ENCODE measurements at places on chromosomes 3 and 15.

DNA sequence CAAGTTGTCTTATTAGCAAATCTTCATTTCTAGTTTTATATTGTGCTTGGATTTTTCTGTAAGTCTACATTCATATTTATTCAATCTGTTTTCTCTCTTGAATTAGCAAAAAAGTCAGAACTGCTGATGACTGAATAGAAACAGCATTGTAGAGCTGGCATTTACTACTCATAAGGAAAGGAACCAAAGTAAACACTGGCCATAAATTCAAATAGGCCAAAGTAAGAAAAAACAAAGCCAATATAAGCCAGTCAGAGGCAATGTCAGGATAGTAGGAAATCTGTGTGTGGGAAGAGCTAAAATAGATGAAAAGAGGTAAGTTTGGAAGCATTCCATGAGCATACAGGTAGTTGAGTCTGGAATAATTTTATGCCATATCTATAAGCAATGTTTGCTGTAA, 307.2 kb upstream of the SLITRK3 start:
- DNase-seq = no peak

- no peak for DNase-seq
Observed at GRCh38 chr15:67803996-67804843, 21.1 kb upstream of the SKOR1 start.

- no peak for DNase-seq
Observed at GRCh38 chr3:12679468-12679867, 15.6 kb upstream of the RAF1 start.

GRCh38 chr3:178597371-178597770, 61.1 kb downstream of the KCNMB2 start:
- DNase-seq = no peak

GRCh38 chr15:30941520-30941919, 37.8 kb downstream of the FAN1 start:
- no peak for DNase-seq

GRCh38 chr15:80179935-80180334, 27.1 kb downstream of the FAH start:
- no peak for DNase-seq

DNA sequence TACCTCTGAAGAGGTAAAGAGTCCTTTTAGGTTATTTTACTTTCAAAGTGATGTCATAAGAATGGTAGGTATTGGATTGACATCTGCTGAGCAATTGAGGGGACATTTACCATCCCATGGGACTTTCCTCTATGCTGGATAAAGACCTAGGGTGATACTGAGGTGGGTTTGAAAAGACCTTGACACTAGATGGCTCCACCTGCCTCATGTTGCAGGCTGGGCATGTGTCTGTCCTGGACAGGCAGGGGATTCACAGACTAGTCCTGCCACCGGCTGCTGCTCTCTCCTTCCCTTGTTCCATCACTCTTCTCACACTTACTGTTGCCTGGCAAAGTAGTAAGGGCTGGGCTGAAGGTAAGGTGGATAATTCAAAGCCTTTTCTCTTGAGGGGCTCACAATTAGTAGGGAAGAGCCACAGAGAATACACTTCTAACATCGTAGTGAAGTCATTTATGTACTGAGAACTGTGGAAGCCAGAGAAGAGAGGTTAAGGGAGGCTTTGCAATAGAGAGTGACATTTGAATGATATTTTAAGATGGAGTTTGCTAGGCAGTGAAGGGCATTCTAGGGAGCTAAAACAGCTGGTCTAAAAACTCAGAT, 27.7 kb downstream of the TRAK1 start:
- no peak for DNase-seq
